Retina (tissue), 1 donor: ENCODE measurements at places on chromosomes 5 and 9.

GRCh38 chr5:135323227-135323626 lies 75.8 kb downstream of the MACROH2A1 start:
- no peak for DNase-seq

DNA sequence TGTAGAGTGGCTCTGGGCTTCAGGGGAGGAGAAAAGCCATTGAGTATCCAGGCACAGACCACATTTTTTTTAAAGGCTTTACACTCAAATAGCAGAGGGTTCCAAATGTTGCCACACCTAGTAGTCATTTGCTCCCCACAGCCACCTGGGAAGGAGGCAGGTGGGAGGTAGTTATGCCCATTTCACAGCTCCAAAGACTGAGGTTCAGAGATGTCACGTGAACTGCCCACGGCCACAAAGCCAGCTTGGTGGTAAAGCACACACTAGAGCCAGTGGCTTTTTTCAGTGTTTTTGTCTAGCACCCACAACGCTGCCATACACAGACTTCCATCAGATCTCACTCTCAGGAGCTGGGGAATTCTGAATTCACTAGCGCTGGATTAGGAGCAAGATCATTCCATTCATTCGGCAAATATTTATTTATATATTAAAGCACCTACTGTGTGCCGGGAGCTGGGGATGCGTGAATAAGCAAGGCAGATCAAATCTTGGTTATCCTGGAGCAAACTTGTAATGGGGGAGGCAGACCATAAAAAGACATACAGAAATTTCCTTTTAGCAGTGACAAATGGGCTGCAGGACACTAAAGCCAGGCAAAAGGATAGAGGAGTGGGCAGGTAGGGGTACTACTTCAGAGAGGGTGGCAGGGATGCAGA lies 7.4 kb downstream of the WHRN start:
- no peak for DNase-seq

GRCh38 chr5:37966871-37967270 lies 127.0 kb upstream of the GDNF start:
- no peak for DNase-seq

DNA sequence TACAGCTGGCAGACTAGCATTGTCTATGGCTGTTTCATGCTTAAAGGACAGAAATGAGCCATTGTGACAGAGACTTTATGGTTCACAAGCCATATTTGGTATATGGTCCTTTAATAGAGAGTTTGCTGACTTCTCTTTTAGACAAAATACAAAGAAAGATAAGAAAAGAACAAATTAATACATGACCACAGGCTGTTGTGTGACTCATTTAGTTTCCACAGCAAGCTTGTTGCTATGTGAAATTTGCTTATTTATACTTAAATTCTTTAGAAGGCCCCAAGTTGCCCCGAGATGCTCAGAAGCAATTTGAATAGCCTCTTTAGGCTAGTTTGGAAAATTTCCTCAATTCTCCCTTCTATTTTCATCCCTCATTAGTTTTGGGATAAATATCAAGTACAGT lies 315.3 kb upstream of the RPS23 start:
- no peak for DNase-seq

DNA sequence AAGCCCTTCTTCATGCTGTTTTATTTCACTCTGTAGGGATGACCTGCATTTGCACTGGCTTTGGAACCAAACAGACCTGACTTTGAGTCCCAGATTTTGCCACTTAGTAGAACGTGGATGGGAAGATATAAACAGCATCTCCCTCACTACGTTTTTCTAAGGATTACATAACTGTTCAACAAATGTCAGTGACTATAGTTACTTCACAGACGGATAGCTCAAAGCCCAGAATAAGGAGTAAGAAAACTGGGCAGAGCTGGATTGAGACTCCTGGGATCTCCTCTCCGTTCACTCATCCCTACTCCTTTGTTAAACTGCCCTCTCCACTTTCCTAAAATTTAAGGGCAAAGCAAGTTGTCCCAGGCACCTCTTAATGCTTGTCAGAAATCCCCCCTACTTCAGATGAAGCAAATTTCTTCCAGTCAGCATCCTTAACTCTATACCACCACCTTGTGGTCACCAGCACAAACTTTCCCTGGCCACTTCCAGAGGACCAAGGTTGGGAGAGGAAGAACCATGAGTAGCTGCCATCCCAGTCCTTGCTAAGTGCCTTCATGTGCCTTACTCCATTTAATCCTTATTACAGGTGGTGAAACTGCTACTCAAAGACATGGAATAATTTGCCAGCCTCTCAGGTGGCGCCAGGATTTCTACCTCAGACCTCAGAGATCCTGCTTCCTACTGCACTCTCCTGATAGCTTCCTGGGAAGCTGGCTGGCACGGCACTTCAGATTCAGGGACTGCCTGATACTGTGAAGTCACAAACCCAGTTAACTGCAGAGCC lies 38.4 kb downstream of the EGR1 start:
- peak; percentile 69 for DNase-seq

GRCh38 chr9:98977246-98977714 lies 33.6 kb downstream of the COL15A1 start:
- no peak for DNase-seq

GRCh38 chr9:82938426-82939218 lies 124.3 kb downstream of the RASEF start:
- DNase-seq: no peak

GRCh38 chr5:39584927-39585326 lies 160.1 kb upstream of the DAB2 start:
- no peak for DNase-seq

DNA sequence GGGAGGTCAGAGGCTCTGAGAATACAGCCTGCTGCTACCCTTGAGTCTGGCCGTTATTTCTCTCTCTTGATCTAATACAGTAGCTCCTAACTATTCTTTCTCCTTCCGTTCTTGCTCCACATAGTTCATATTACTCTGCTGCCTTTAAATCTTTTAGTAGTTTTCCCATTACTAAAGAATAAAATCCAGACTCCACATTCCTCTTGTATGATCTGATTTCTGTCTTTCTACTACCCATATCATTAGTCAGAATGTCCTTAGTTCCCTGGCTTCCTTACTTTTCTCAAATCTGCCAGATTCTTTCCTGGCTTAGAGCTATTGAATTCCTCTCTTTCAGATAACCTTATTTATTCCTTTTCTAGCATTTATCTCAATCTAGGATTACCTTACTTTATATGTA lies 40.0 kb downstream of the MARCHF6 start:
- DNase-seq: no peak

GRCh38 chr9:97866848-97867247 lies 13.8 kb downstream of the FOXE1 start:
- DNase-seq: no peak

DNA sequence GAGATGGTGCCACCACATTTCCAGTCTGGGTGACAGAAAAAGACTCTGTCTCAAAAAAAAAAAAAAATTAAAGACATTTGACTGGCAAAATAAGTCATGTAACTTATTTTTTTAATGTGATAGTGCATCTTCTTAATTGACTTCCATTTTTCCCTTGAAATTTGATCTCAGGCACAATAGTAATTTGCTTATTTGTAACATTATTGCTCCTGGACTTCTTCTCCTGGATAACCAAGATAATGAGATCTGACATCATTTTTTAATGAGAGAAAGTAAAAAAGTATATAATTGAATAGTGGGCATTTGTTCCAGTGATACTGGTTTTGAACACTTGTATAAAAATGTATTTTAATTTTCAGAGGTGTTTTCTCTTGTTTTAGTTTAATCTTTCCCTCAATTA lies 3.5 kb downstream of the ARHGEF28 start:
- no peak for DNase-seq

- DNase-seq: no peak
Measured at GRCh38 chr9:7974335-7974960, 174.9 kb upstream of the DMAC1 start.
